ENCODE measurements at places on chromosomes 2 and 18. TPM values are rescaled to one million over a fixed set of nuclear protein-coding genes. Genes with fewer than 3 reads are reported as not detected.

PARD6G gene
- 3.4 TPM for total RNA-seq

NEU2 gene
- total RNA-seq: not detected

NOL4 gene
- total RNA-seq: not detected

GNLY gene
- total RNA-seq: not detected

CENPO gene
- 55.2 TPM for total RNA-seq

Data from A549 treated with RU486 at 1 μM for 4 hours (cell line).